Neural progenitor cell (in vitro differentiated cells): ENCODE measurements at places on chromosomes 7 and 10. TPM values are rescaled to one million over a fixed set of nuclear protein-coding genes. Genes with fewer than 3 reads are reported as not detected.

DNA sequence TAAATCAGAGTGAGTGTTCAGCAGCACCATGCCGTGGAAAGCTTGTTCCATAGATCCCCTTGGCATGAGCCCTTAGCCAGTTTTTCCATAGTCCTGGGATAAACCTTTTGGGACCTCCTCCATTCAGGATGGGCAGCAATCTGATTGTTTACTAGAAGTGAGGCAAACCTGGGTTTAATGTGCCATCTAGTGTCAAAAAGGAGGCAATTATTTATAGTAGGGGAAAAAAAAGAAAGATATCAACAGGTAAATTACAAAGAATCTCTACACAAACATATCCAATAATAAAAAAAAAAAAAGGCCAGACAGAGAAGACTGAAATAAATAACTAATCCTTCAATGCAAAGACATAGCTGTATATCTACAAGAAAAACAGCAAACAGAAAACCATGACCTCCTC, 229.0 kb upstream of the STK17A start:
- DNase-seq, result no peak

GRCh38 chr7:74655768-74656440, 1.6 kb upstream of the GTF2I start:
- DNase-seq, result no peak

DNA sequence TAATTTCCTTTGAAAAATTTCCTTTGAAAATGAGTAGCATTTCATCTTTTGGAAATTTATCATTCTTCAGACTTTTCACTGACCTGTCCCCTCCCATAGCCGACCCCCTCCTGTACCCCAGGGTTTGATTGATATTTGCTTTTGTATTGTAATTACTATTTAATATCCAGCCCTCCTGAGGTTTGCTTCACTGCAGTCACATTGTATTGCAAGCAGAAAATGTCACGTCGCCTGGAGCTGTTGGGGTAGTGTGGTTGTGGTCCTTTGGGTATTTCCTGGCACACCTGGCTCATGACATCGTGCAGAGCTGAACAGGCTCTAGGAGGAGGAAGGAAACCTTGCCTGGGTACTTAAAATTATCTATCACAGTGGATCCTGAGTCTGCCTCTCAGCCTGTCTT, 116.1 kb downstream of the INSYN2A start:
- DNase-seq, result no peak

DNA sequence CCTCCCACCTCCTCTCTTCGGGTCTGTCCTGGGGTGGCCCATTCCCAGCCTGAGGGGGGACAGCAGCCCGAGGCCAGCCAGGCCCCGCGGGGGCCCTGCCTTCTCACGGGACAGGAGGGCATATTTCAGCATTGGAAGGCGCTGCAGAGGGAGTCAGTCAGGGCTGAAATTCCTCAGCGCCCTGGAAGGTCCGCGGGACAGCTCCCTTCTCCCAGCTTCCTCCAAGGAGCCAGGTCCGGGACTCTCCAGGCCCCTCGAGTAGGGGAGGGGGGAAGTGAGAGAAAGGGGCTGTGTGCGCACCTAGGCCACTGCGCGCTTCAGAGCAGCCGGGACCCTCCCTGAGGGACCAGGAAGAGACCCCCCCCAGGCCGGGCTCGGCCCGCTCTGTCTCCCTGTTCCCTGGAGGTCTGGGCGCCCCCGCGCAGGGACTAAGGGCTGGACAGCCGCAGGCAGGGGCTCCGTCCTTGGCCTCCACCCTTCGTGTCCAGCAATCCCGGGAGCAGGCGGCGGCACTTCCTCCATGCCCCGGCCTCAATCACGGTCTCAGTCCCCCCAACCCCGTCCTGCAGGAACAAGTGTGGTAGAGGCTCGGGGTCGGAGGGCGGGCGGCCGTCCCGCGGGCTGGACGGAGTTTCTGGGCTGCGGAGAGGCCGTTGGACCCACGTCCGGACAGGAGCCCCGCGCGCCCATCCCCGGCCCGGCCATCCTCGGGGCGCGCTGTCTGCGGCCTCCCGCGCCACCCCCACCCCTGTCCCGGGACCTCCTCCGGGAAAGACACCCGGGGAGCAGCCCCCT, 6.0 kb upstream of the ELFN1 start:
- DNase-seq, result peak; percentile 61

DNA sequence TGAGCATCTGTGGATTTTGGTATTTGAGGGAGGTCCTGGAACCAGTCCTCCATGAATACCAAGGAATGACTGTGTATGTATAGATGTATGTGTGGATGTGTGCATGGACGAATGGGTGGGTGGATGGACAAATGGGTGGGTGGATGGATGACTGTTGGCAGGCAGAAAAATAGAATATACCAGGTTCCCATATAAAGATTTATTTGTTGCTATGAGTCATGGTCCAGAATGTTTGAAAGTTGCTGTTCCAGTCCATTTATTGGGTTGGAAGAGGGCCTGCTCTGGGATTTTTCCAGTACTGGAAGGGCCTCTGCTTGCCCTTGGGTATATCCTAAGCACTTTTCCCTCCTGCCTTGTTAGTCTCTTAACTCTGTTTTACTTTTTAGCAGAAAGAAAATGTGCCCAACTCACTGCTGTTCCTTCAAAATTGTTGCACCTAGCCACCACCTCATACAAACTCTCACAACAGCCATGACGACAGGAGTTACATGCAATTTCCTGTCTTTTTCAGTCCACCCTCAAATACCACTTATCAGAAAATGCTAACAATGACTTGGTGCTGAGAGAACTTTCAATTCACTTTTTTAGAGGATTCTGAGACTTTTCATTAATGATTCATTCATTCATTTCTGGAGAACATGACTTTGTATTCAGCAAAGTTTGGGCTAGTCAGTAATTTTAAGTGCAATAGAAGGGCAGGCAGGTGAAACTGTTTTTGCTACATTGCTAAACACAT, 108.1 kb downstream of the EEPD1 start:
- DNase-seq, result no peak

GRCh38 chr10:99905971-99906370, 103.8 kb downstream of the DNMBP start:
- no peak for DNase-seq

DNA sequence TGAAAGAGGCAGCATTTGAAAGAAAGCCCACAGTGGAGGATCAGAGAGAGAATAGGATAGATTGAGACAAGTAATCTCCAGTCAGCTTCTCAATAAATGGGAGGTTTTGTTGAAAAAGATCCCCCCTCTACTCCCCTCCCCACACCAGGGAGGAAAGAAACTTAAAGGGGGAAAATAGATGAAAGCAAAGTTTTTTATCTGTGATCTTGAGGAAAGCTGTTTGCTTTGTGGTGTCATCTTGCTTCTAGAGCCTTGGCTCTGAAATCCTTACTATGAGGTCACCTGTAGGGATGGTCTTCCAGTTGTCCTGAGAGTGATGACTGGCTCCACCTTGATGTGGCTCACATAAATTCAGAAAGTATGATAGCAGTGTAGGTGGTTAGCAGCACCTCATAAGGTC, at the start of gene SPAM1:
Gene SPAM1, plus strand, starts transcription at position 301 of the 400 bp plus-strand sequence. CDS start 28,330 bp downstream, outside the sequence.
- DNase-seq, result no peak

DNA sequence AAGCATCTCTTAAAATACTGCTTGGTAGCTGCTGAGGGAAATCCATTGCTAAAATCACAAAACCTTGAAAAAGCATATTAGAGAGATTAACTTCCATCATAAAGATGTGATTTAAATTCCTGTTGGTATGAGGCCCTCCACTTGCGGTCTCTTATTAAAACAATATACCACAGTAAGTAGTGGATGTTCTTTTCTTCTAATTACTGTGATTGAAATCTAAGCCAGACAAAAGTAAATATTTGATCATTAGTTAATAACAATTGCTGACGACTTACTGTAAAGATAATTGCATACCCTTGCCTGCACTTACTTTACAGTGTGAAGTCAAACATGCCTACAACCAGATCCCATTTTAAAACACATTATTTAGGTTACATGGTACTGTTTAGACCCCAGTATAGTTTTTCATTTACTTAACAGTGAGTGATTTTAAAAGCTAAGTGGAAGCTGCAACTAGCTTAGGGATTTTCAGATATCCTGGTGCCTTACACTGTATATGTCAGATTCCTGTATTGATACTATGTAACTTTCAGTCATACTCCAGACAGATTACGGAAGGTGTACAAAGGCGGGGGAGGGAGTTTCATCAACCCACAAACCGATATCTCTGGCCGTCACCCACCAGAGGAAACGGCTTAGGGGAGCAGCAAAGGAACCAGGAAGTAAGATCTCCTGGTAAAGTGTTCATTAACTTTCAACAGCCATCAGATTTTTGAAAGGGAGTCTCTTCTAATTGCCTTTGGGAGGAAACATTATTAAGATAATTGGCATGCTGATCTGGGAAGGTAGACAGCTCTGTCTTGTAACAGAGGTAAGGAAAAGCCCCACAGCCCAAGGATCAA, 986 bp downstream of the NRP1 start:
- no peak for DNase-seq

DNA sequence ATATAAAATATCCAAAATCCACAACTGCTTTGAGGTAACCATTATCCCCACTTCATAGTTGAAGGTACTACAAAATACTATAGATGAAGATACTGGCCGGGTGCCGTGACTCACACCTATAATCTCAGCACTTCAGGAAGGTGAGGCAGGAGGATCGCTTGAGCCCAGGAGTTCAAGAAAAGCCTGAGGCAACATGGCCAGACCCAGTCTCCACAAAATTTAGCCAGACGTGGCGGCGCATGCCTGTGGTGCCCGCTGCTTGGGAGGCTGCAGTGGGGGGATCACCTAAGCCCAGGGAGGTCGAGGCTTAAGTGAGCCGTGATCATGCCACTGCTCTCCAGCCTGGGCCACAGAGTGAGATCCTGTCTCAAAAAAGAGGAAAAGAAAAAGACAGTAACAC, 21.7 kb downstream of the TMEM254 start:
- no peak for DNase-seq

DNA sequence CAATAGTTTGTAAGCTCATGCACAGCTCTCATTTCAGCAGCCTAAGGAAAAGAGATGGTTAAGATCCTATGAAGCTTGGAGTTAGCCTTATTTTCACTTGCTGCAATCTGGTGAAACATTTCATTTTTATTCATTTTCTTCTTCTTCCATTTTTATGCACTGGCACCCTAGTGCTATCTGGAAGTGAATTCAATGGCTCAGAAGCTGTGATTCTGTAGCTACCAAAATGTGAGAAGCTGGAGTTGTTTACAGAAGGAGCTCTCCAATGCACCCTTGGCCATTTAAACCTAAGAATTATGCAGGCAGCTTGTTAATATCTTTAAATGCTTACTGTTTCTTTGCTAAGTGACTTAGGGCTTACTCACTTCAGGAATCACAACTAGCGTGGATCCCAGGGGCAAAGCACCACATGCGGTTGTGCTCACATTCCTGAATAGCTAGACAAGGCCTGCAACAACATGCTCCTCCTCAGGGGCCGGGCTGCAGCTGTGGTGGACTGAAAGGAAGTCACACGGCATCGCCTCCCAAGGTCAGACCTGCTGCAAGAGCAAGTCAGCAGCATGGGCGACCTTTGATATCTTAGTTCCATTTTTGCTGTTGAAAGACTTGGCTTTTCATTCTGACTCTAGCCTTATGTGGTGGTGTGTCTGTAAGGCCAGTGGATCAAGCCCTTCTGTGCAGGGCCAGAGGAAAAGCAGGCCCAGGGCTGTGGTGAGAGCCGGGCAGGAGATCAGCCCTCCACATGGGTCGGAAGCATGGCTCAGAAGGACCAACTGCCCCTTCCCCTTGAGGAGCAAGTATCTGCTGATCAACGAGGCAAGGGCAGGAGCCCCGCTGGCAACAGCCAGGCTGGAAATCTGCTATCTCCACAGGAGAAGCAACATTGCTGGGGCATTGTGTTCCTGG, 91.9 kb upstream of the MBL2 start:
- peak; percentile 33 for DNase-seq

The CNTNAP2 gene
- 110 and 126 TPM in 2 replicates for total RNA-seq

The EPHB6 gene
- total RNA-seq, result 4.8 and 14.2 TPM in 2 replicates

The ZNF425 gene
- total RNA-seq, result 4.2 and 15.7 TPM in 2 replicates

The RET gene
- 1.4 and 2.7 TPM in 2 replicates for total RNA-seq
